8988T (cell line): ENCODE measurements at places on chromosomes 12 and 14.

DNA sequence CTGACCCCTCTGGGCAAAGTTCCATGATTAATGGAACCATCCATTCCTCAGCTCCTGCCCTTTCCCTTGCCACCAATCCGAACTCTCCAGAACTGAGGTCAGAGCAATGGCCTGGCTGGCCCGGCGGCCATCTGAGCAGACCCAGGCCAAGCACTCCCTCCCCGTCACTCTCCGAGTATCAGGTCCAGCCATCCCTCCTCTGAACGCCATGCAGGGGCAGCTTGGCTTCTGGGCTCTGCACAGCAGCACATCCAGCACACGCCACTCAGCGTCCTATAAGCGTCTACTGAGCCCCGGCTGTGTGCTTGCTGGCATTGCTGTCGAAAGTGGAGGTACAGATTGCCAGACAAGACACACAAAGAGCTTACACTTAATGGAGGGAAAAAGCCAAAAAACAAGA, 34.3 kb upstream of the VWF start:
- no peak for DNase-seq

DNA sequence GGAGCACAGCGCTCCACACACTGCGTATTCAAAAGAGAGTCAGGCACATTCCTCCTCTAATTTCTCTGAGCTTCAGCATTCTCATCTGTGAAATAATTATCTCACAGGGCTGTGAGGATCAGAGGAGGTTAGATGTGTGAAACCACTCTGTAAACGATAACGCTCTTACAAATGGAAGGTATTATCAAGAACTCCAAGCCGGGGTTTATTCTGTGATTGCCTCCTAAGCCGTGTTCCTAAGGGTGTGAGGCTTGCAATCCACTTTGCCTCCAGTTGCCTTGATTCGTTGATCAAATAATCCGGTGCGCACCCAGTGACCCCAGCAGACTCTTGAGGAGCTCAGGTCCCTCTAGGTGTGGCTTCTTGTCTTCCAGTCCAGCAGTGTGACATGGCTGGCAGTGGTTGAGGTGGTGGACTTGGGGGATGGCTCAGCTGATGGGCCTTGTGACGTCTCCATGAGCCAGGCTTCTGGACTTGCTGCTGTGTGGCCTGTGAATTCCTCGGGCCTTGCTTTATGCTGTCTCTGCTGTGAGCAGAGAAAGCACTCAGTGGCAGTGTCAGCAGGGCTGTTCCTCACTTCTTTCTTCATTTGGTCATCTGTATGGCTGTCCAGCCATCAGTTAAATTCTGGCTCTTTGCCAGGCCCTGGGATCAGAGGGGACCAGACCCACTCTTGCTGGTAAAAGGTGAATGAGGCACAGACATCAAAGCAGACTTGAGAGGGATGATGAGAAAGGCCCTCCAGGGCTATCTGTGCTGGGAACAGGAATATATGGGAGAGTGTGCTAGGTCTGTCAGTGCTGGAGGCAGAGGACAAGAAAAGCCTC, 71.0 kb downstream of the SLC25A47 start:
- no peak for DNase-seq

DNA sequence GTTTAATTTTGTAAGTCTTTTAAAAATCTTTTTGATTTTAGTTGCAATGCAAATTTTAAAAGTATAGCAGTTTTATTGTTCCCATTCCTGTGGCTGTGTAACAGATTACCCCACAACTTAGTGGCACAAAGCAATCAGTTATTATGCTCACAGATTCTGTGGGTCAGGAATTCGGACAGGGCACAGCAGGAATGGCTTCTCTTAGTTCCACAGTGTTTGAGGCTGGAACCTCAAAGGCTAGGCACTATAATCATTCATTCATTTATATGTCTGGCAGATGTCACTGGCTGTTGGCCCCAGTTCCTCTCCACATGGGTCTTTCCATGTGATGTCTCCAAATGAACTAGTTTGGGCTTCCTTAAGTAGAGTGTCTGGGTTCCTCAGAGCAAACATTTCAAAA, 193.3 kb downstream of the RAD51B start:
- no peak for DNase-seq

DNA sequence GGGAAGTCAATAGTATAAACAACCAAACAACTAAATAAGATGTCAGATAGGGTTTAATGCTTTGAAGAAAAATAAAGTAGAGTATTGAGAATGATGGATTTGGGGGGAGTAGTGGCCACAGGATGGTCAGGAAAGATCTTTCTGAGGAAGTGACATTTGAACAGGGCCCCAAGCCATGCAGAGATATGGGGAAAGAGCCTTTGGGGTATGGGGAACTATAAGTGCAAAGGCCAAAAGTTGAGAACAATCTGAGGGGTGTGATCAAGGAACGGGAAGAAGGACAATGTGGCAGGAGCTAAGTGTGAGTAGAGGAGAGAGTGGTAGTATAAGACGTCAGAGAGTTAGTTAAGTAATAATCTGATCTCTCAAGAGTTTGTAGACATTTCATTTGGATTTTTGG, 1.3 kb downstream of the MRPS35 start:
- DNase-seq, result no peak

- no peak for DNase-seq
Observed at GRCh38 chr12:111826992-111827391, 15.0 kb upstream of the MAPKAPK5 start.

- DNase-seq, result no peak
Observed at GRCh38 chr14:29681316-29681715, 246.3 kb downstream of the PRKD1 start.

DNA sequence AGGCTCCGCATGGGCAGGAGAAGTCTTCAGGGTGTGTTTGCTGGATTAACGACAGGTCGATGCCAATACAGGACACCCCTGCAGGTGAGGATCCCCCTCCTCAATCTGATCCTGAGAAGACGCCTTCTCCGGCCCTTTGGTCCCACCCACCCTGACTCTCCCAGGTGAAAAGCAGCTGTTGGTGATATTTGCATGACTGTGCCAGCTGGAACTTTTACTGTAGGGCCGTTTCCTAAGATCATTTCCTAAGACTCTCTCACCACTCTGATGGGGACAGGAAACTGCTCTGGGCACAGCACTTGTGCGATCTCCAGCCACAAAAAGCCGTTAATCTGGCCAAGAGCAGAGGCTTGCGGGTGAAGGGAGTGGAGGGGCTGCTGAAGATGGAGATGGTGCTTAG, 16.8 kb upstream of the EIF5 start:
- DNase-seq, result no peak

- DNase-seq, result no peak
Observed at GRCh38 chr12:94799136-94799535, 148.8 kb upstream of the TMCC3 start.

- DNase-seq, result no peak
Observed at GRCh38 chr12:80860928-80861327, 76.8 kb downstream of the LIN7A start.

- no peak for DNase-seq
Observed at GRCh38 chr12:41923351-41923750, 221.3 kb downstream of the GXYLT1 start.

GRCh38 chr14:69073429-69073828, 79.5 kb downstream of the DCAF5 start:
- DNase-seq, result no peak

GRCh38 chr14:59332727-59333126, 132.5 kb downstream of the GPR135 start:
- DNase-seq, result no peak

GRCh38 chr14:70084226-70084625, 104.5 kb downstream of the SLC8A3 start:
- no peak for DNase-seq

DNA sequence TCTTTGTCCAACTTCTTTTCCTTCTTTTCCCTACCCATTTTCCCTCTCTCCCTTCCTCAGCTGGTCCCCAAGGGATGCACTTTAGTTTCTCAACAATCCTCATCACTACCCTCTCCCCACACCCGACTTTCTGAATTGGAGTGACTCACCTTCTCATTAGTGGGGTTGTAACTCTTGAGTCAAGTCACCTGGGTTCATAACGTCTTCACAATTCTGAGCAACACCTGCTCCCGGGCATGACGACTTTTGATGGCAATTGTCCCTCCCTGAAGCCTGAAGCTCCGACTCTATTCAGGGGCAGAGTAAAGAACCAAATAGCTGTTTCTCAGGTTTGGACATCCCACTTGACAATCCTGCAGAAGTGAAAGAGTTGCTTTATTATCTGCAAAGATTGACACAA, 82.7 kb upstream of the OTX2 start:
- no peak for DNase-seq

DNA sequence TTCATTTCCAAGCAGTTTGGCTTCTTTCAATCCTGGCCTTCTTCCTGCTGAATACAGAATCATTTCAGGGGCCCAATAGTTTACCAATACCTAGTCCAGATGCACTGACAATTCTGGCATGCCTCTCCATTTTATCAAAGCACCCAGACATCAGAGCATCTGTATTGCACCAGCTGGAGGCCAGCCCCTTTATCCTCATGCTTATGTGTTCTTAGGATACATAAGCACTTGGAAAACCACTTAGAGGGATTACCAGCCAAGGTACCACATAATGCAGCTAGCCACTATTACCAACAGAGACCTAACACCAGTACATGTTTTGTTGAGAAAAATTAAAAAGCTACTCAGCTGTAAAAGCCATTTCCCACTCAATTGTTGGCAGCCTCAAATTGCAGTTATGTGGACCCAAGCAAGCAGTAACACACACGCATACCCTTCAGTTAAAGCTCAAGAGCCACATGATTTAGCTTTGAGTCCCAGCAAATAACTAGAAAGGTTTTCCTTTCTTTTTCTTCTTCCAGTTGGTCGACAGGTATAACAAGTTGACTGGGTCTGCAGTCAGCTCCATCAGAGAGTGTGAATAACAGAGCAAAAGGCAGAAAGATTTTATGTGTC, 263.8 kb downstream of the DIO2 start:
- DNase-seq, result no peak

GRCh38 chr12:74391283-74391682, 146.4 kb upstream of the ATXN7L3B start:
- no peak for DNase-seq

DNA sequence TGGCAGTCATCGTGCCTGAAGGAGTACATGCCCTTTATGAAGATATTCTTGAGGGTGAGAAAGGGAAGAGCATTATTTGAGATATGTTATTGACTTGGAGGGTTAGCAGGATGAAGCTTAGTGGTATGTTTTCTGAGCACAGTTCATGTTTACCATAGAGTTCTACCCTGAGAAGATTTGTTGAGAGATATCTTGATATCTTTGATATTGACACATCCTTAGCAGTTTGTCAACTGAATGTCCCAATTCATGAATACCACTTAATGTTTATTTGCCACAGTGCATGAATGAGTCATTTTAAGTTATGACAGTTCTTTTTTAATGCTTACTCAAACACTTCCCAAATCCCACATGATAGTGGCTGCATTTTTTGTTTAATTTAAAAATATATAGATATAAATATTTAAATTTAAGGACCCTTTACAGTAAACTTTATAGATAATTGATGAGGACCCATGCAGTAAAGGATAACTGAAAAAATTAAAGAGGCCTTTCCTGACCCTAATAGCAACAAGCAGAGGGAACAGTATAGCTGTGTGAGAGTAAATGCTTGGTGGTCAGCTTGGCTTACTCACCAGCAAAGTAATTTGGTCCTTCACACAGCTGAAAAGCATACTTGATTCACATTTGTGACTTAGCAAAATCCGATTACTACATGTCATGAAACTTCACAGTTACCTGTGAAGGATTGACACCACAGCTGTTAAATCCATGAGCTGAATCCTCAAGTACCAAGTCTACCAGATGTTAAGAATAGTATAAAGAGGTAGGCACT, 25.8 kb downstream of the SLC39A9 start:
- DNase-seq, result no peak

GRCh38 chr12:108151533-108152169, 22.6 kb downstream of the WSCD2 start:
- DNase-seq, result no peak

GRCh38 chr12:79676579-79676978, 14.2 kb downstream of the PAWR start:
- DNase-seq, result no peak

DNA sequence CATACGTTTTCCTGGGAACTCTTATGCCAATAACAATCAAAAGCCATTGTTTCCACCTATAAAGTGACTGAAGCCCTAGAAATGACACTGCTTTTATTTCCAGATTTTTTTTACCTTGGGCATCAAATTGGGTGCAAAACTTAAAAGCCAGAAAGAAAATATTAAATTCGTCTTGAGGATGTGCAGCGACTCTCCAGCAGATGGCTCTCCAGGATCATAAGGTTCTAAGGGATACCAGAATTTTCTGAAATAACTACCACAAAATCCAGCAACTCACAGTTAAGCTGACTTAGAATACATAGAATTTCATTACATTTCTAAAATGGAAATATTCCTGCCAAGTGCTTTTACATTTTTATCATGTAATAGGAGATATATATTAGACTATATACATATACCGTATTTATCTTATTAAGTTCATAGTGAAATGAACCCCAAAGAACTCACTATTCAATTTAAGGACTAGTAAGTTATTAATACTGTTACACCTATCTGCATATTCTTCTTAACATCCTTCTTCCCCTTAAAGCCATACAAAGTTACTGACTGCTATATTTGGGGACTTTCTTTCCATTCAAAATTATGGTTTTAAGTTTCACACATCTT, 44.0 kb downstream of the ARMH4 start:
- DNase-seq, result no peak

DNA sequence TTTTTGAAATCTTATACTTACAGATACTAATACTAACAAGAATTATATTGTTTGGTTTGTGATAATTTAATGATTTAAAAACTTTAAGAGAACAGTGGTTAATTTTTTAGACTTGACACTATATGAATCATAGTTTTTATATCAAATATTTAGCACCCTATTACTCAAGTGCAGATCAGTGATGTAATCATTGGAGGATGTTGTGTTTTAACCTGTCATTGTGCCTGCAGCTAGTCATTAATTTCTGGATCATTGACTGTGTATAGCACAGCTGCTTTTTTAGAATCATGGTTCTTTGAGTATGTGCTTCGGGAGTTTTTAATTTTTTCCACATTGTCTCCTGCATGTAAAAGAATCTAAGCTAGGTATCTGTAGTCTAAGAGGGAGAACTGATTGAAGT, 17.3 kb downstream of the ARID4A start:
- DNase-seq, result no peak

- DNase-seq, result no peak
Observed at GRCh38 chr12:59649203-59649602, 53.4 kb downstream of the SLC16A7 start.

DNA sequence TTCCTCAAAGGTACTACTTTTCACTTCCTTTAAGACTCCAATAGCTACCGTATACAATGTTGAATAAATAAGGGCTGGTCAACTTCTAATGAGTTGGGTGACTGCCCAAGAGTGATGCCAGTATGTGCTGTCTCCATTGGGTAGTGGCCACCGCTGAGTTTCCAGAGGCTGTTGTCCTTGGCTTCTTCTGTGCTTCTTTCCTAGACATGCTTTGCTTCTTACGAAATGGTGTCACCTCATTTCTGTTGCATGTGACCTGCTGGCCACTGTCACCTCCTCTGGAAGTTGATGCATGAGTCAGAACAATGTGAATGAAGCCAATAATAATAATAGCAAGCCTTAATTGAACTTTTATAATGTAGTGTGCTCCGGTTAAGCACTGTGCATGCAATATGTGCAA, 7.5 kb upstream of the NID2 start:
- no peak for DNase-seq

GRCh38 chr12:130761537-130762318, 45.6 kb upstream of the RIMBP2 start:
- peak; percentile 57 for DNase-seq

GRCh38 chr12:52362118-52362726, 5.1 kb downstream of the KRT85 start:
- no peak for DNase-seq
